ENCODE measurements at places on chromosomes 11 and 22.

DNA sequence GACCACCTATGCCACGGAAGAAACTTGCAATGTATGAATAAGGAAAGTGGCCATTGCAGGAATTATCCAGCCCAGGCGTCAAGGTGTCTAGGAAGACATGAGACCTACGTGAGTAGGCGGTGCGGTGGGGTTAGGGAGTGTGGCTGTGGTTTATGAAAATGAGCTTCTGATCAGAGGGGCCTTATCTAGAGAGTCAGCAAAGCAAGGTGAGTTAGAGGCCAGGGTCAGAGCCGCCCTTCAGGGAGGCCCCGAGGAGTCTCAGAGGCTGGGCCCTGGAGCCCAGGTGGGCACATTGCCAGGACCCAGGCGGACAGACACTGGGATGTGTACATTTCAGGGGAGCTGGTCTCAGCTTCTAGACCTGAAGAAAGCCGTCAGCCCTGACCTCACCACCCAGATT is 13.8 kb upstream of the LINC01488 start:
- DNase-seq = no peak

DNA sequence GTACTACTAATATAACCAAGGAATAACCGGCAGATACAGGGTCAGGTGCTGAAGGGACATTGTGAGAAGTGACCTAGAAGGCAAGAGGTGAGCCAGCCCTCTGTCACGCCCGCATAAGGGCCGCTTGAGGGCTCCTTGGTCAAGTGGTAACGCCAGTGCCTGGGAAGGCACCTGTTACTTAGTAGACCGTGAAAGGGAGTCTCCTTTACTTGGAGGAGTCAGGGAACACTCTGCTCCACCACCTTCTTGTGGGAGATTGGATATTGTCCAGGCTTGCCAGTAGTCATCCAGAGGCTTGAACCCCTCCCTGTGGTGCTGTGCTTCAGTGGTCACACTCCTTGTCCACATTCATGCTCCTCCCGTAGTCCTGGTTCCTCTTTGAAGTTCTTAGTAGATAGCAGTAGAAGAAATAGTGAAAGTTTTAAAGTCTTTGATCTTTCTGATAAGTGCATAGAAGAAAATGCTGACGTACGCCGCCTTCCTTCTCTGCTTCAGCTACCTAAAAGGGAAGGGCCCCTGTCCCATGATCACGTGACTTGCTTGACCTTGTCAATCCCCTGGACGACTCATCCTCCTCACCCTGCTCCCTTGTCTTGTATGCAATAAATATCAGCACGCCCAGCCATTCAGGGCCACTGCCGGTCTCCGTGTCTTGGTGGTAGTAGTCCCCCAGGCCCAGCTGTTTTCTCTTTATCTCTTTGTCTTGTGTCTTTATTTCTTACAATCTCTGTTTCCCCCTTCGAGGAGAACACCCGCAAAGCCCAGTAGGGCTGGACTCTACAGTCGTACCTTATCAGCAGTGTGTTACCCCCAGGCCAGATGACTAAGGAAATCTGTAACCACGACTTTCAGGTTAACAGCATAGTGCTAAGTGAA is 6.1 kb downstream of the NUP50 start:
- DNase-seq = peak; percentile 57

- DNase-seq = no peak
These were observed 175.2 kb downstream of the WNT11 start for GRCh38 chr11:76030968-76031590.

- peak; percentile 86 for DNase-seq
These were observed 1.1 kb upstream of the CHRM4 start for GRCh38 chr11:46392421-46393230.

DNA sequence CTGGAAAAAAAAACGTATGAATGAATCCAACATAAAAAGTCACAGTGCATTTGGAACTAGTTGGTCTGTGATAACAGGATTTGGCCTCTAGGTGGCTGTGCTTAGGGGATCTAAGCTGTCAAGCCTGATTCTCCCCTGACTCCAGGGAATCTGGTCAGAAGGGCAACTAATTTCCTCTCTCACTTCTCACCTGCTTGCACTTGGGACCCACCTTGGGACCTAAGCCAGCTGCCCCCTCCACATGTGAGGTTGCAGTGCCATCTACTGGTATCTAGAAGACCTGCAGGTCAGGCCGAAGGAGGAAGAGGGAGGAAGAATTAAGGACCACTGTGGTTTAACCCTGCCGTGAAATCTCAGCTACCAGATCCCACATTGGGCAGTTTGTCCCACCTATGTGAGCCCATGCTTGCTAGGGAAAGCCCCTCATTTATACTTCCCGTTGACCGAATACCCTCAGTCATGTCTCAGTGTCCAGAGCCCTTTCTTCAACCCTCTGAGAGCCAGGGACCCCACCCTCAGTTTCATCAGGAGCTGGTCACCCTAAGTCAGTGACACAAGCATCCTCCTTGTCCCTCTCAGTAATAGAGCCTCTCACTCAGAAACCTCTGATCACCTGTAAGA is 33.2 kb upstream of the CAVIN3 start:
- DNase-seq = peak; percentile 78

DNA sequence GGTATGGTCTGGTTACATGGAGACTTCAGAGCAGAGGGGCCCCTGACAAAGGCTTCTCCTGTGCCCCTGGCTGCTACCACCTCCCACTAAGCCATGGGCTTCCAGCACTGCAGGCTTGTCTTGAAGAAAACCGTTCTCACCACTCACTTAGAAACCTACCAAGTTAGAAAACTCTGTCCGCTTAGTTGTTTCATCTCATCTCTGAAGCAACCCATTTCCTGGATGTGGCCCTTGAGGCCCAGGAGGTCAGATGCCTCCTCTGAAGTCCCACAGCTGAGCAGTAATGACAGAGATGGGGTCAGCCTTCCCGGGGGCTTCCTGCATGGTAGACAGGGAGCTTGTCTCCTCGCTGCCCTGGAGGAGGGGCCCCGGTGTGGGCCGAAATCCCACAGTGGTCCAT is 12.9 kb downstream of the CSF2RB start:
- DNase-seq = no peak

GRCh38 chr11:115721296-115721995 is 217.2 kb upstream of the CADM1 start:
- DNase-seq = no peak

DNA sequence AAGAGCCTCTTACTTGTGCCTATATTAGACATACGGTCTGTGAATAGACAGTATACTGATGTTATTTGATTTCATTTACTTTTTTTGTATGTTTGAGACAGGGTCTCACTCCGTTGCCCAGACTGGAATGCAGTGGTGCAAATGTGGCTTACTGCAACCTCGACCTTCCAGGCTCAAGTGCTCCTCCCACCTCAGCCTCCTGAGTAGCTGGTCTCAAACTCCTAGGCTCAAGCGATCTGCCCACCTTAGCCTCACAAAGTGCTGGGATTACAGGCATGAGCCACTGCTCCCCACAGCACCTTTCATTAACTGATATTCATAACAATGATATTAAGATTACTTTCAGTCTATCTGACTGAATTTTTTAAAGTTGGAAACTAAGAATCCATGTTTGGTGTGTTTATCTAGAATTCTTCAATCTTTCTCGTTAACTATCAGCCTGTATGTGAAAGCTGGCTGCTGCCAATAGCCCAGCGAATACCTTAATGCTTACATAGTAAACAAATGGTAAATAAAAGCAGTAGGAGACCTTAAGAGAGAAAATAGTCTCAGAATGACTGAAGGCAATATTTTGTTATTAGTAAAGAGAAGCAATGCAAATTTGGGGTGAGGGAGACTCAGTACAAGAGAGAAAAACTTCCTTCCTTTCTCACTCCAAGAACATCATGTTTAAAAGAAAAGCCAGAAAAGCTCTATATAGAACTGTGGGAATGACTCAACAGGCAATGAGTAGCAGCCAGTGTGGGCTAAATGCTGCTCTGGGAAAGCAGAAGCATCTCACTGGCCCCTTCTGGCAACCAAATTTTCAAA is 101.9 kb downstream of the MRTFA start:
- no peak for DNase-seq

GRCh38 chr11:125304136-125304535 is 139.6 kb downstream of the PKNOX2 start:
- no peak for DNase-seq

DNA sequence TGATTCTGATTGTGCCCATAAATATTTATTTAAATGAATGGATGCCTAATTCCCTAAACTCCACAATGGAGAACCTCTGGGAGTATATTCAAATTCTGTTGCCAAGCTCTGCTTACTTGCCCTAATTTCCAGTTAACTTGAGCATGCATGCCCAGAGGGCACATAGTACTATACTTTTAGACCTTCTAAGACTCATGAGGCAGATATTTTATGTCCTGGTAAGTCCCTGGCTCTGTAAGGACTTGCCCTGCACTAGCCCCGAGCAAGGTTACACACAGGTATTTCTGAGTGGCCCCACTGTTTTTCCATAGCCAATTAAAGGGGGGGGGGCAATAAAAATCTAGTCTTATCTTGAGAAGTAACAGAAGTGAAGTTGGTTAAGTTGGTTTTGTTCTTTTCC is 21.1 kb upstream of the CAPRIN1 start:
- DNase-seq = no peak

GRCh38 chr11:61626580-61627380 is 45.9 kb upstream of the SYT7 start:
- DNase-seq = no peak

- DNase-seq = no peak
These were observed 2.0 kb upstream of the CAPN5 start for GRCh38 chr11:77064648-77065217.

DNA sequence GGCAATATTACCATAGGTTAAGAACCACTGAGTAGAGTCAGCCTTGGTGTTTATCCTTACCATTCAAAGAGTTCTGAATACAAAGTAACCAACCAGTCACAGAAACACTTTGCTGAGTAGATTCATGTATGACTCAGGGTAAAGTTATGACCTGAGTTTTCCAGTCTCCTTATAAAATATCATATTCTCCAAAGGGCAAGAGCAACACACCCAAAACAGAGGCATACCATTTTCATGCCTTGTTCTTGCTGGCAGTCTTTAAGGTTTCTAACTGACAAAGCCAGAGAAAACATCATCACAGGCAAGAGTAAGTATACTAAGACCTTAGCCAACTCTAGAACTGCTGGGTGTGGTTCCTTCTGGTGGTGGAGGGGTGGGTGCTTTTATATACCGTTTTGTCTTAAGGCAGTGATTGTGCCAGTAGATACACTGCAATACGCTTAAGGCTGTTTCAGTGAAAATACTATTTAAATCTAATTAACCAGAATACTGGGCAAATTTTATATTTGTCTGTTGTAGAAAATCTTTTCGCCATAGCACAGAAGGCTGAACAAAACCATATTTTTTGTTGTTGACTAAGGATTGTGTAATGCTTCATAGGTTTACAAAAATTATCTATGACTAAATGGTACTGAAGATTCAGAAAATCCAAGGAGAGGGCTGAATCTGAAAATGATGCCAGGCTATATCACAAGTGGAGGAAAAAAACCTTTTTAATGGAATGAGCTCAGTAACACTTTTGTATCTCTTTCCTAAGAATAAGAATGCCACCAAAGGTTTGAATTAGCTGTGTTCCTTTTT is 3.0 kb downstream of the ATL3 start:
- DNase-seq = no peak

DNA sequence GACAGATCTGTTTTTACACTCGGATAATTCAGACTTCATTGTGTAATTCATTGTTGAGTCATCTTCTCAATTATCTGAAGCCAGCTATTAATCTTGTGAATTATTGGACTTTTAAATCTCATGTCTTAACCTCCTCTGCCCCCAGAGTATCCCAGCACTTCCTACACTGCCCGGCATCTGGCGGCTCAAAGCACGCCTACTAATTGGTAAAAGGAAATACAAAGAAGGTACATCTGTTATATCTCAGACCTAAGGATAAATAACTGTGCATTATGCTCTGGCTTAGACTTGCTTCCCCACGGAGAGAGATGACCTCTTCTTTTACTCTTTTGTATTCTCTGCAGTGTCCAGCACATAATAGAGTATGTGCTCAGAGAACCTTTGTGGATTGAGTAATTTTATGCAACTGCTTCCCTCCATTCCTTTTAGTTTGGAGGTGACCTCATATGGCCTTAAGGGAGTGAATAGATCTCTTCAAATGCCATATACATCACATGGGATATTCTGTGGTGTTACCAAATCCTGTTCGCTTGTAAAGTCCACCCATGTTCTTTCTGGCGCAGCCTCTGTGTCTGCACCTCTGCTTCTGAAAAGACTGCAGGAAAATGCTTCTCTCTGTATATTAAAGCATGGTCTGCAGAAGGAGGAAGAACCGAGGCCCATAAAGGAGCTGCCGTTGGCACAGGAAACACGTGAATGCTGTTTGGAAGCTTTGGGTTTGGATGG is 125.6 kb upstream of the SORL1-AS1 start:
- DNase-seq = no peak

GRCh38 chr11:22347857-22348487 is 9.8 kb downstream of the SLC17A6 start:
- DNase-seq = no peak

DNA sequence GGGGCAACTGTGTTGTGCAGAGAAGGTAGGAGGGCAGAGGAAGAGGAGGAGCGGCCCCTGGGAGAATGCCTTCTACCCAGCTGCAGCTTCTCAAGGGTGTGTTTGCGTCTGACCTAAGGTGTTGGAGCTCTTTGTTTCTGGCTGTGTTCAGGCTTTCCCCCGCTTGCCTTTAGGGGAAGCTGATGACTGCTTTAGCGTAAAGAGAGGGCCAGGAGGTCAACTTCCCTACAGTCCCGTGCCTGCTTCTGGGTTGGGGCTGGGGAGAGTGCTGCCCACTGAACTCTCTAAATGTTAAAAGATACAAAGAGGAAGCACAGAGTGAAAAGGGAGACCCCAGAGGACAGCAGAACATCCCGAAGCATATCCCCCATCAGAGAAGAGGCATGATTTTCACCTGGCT is 99.2 kb downstream of the PTPRJ start:
- no peak for DNase-seq

DNA sequence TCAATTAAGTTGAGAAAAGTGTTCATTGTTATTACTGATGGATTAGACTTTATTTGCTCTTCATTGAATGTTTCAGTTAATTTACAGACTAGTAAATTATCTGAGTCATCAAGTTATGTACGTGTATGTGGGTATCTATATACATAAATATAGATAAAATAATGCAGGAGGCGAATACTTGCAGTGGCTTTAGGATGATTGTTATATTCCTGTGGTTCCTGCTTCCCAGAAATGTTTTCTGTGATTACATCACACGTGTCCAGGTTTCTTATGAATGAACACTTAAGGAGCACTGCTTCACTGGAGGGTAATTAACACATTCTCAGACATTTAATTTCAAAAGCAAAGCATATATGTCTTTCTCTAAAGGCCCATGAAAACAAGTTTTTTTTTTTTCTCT is 28.4 kb downstream of the YAP1 start:
- DNase-seq = no peak

All from stimulated activated CD8-positive, alpha-beta memory T cell treated with anti-CD3 and anti-CD28 coated beads, Interleukin-4, amount 100 ng/mL, for 48 hours (primary cell).